ENCODE measurements at places on chromosomes 7 and 10.

DNA sequence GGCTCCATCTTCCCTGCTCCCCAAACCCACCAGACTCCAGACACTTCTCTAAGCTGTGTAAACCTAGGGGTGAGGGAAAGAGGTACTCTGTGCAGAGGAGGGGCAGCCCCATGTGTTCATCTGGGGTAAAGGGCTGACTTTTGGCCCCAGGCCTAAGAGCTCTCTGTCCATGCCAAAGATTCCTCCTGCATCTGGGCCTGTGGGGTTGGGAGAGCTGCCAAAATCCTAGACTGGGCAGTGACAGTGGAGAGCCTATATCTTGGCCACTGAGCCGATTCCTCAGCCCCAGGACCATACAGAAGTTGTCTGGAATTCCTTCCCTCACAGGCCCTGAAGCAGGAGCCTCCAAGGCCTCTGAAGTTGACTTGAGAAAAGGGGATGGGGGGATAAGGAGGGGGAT lies 25.3 kb upstream of the LEP start:
- no peak for DNase-seq

DNA sequence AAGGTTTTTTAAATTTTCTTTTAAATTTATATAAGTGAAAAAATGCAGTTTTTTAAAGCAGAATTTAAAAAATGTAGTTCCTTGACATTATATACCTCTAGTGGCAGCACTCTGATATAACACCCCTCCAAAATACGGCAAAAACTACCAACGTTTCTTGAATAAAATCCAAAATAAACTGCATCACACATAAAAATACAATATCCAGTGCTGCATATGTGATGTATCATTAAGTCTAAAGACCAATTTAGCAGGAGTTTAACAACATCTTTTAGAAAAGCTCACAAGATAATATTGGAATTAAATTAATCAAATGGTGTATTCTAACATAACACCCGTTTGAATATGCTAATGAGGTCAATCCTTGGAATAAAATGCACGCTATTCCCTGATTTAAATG lies 1.4 kb downstream of the TCERG1L start:
- DNase-seq, result no peak

DNA sequence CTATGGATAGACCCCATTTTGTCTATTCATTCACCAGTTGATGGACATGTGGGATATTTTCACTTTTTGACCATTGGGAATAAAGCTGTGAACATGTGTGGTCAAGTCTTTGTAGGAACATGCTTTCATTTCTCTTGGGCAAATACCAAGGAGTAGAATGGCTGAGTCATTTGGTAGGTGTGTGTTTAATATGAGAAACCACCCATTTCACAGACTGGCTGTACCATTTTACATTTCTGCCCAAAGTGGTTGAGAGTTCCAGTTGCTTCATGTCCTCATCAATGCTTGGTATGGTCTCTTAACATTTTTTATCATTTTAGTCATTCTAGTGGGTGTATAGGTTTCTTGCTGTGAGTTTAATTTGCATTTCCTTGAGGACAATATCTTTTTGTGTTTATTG lies 124.9 kb upstream of the RHEB start:
- DNase-seq, result no peak

DNA sequence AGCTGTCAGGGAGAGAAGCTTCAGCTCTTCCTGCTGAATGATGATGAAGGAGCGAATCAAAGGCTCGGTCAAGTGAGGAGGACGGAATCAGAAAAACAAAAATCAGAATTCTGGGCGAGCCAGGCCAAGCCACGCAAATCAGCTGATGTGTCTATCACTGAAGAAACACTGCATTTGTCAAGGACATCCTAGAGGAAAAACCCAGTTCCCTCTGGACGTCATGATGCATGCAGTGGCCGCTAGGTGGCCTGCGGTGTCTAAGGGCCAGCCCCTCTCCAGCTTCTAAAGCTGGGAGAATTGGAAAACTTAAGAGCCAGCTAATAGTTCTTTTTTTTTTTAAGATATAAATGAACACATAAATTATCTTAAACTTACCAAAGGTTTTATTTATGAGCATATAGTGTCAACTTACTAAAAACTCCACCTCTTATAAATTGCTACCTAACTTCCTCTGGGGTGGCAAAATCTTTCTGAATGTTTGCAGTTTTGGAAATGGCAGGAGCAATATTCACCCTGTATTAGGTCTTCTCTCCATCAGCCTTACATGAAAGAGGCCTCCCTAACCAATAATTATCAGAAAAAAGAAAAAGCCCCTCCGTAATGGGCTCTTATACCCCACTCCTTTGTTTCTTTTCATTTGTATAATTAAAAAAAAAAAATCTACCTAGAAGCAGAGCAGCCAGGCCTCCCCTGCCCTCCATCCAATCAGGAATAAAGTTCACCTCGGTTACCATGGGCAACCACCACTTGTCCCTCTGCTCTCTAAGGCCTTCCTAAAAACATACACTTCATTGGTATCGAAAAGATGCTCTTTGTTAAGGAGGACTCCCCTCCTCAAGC lies 186.8 kb downstream of the USP6NL start:
- no peak for DNase-seq

Data from stimulated activated CD8-positive, alpha-beta memory T cell treated with anti-CD3 and anti-CD28 coated beads, Interleukin-4, amount 100 ng/mL, for 1 hour (primary cell).